ENCODE measurements at places on chromosomes 2 and 18.
A peak's percentile ranks its signal among the peaks of the same experiment; 100 is the strongest.

DNA sequence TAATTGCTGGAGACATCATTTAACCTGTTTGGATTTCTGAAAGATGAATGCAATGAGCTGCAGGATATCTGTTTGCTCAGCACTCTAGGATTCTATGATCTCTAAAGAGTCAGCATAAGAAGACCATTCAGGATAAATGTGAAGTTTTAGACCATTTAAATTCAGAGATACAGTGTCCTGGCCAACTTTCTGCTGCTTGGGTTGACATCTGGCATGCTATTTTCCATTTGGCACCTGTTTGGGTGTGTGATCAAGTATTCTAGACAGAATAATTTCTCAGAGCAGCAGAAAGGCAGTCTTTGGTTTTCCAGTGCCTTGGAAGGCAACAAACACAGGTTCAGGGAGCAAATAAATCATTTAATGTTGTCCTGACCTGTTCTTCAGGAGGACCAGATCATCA, 144.8 kb upstream of the NDUFV2 start:
- DNase-seq, result no peak

GRCh38 chr2:119231975-119232665, 8.5 kb downstream of the STEAP3 start:
- DNase-seq, result peak; percentile 72

DNA sequence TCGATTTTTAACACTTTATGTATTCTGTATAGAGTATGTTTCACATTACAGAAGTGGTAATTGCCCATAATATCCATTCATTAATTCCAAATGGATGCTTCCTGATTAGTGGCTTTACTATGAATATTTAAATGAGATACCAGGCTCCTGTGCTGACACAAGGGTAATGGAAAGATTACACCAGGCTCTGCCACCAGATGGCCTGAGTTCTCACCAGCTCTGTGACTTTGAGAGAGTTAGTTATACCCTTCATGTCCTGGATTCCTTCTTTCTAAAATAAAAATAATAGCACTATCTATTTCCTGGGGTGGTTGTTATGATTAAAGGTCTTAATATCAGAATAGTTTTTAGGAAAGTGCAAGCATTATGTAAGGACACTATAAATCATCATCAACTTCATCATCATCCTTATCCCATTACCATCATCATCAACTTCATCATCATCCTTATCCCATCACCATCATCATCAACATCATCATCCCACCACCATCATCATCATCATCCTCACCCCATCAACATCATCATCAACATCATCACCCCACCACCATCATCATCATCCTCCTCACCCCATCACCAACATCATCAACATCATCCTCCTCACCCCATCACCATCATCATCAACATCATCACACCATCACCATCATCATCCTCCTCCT, 151.8 kb downstream of the DNER start:
- no peak for DNase-seq

- DNase-seq, result no peak
Observed at GRCh38 chr18:8435376-8435775, 173.9 kb upstream of the RAB12 start.

DNA sequence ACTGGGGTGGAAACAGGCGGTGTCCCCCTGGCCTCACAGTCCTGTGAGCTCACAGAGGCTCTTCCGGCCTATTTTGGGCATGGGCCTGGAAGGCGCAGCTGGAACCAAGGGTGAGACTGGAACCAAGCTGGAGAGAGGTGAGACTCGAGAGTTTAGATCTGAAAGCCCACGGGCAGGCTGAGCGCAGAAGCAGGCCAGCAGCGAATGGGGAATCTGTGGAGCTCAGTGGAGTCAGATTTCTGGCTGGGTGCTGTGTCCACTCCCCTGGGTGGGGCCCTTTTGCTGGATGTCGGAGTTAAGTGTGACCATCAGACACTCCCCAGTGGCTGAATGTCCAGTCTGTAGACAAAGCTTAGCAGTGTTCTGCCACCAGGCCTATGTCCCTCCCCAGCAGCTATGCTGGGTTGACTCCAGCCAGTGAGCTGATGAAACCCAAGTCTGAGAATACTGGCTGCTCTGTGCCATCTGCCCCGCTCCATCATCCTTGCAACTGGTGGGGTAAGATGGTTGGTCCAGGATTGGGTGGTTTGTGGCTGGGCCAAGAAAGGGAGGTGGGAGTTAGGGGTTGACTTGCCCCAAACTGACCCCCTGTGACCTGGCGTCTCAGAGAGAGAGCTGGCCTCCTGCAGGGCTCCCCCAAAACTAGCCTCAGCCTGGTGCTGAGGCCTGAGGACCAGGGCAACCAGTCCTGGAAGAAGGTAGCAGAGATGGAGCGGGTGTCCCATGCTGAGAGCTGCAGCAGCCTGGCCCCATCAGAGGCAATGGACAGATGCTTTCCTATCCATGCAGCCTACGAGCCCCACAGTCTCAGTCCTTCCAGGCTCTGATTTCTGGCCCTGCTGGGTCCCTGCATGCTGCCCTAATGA, 34.4 kb downstream of the CYP26B1 start:
- no peak for DNase-seq

- no peak for DNase-seq
Observed at GRCh38 chr2:224925061-224925809, 117.0 kb downstream of the DOCK10 start.

DNA sequence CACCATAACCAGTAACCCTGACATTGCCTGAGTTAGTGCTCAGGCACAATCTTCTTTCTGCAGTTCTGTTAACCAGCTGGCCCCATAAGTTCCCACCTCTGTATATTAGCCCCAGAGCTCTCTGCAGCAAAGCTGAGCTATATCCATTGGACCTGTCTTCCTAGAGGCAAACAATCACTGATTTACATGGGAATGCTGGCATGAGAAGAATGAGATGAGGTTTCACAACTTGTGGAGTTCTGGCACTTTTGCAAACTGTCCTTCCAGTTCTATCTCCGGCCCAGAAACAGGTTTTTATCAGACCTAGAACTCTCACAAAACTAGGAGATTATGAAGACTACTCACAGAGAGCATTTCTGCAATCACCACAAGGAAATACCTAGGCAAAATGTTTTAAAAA, 7.9 kb upstream of the CCBE1 start:
- no peak for DNase-seq

GRCh38 chr2:213766465-213766901, 482.2 kb downstream of the SPAG16 start:
- peak; percentile 5 for DNase-seq

DNA sequence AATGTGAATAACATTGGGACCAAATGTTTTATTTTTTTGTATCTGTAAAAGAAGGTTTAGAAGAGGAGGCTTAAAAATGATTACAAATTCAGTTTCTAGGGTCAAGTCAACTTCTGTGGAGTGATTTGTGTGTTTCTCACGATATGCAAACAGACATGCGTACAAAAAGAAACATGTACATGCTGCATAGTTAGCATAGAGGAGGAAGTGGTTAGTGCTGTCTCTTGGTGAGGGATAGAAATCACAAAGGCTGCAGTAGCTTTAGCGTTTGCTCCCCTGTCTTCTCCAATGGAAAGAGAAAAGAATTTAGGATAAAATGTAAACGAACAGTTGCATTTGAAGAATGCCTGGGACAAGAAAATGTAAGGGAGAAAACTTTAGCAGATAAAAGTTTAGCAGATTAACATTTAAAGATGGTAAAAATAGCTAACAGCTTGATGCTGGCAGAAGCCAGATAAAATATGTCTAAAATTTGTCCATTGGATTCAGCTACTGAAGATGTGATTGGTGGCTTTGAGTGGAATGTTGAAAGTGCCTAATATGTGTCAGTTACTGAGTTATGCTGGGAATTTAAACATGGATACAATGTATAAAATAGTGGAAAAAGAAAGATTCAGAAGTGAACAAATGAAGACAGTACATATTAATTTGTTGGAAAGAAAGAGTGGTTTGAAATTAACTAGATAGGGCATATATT, 44.9 kb downstream of the MALT1 start:
- peak; percentile 34 for DNase-seq

DNA sequence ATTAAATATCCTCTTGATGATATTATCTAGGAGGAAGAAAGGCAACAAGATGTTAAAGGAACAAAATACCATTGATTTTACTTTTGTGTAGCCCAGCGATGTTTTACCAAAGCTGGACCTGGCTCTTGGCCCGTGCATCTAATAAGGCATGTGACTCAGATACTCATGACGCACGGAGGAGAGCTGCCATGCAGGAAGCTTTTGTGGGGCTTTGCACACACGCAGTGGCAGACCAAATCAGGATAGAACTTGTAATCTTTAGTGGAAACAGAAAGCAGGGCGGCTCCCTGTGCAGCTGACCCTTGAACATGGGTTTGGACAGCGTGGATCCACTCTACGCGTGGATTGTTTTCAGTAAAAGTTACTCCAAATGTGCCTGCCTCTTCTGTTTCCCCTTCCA, 190.0 kb downstream of the NAPG start:
- peak; percentile 59 for DNase-seq

GRCh38 chr2:1638281-1638860, 105.9 kb downstream of the PXDN start:
- peak; percentile 59 for DNase-seq

DNA sequence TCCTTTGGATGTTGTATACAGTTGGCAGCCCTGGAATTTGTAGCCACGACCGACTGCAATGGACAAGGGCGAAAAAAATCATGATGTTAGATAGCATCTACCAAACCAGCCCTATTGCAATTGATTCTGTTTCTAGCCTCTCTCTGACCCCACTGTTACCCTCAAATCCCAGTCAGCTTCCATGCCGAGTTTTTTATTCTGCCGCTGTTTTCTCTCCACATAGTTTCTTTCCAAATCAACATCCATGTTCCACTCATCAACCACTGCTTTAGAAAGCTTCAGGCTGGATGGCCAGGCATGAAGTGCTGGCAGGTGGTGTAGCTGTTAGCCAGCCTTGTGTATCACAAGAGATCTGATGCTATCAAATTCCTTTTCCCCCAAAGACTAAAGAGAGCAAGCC, 272.8 kb downstream of the FIGN start:
- no peak for DNase-seq

DNA sequence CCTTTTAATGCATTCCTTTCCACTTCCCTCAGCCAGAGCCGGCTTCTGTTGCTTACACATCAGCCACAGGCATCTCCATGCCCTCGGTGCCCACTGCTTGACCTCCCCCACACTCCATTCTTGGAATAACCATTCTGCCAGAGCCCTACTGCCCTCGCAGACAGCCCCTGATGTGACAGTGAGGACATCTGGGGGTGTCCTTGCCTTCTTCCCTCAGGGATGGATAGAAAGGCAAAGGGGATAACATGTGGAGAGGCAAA, 6.4 kb upstream of the NPPC start:
- no peak for DNase-seq

- no peak for DNase-seq
Observed at GRCh38 chr18:8368512-8369217, 240.6 kb upstream of the RAB12 start.

- DNase-seq, result no peak
Observed at GRCh38 chr2:164694275-164694695, 73.0 kb upstream of the GRB14 start.

DNA sequence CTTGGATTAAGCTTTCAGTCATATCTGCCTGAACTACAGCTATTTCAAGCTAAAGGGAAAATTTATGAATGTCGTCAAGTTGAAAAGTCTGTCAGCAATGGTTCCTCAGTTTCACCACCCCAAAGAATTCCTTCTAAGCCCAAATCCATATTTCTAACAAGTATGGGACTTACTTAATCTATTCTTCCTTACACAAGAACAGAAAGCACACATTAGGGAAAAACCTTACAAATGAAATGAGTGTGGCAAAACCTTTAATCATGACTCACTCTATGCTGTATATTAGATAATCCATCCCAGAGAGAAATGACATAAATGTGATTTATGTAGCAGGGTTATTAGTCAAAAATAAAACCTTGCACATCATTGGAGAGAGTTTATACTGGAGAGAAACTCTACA, 78.9 kb downstream of the RAB31 start:
- peak; percentile 37 for DNase-seq

DNA sequence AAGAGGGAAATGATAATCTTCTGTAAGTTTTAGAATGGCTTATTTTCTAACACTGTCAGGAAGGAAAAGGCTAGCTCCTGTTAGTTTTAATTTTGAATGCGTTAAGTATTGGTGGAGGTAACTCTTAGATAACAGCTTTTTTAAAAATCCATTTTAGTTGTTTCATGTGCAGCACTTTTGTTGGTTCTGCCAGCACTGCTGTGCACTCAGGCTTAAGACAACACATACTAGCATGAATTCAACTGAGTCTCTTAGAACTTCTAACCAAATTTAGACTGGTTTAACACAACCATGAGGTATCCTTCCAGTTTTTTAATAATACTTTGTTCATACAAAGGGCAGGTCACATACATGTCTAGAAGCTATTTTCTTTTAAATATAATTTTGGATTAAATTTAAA, 42.4 kb downstream of the ACVR1 start:
- no peak for DNase-seq

DNA sequence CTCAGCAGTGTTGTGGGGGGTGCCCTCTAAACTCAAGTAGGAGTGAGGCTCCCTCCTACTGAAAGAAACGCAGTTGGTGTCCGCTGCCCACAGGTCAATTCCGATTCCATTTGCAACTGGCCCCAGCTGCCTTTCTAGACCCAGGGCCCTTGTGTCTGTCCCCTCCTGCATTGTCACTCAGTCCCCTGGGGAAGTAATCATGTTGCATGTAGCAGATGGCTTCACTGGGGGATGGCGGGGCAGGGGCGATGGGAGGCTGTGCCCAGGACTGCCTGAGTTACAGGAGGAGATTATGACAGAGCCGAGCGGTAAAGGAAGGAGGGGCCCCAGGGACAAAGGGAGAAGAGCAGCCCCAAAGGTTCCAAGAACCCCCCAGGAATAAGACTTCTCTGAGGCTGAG, 62.5 kb upstream of the SH3RF3 start:
- no peak for DNase-seq

GRCh38 chr2:230541934-230542380, 126.0 kb downstream of the SP100 start:
- DNase-seq, result peak; percentile 75

DNA sequence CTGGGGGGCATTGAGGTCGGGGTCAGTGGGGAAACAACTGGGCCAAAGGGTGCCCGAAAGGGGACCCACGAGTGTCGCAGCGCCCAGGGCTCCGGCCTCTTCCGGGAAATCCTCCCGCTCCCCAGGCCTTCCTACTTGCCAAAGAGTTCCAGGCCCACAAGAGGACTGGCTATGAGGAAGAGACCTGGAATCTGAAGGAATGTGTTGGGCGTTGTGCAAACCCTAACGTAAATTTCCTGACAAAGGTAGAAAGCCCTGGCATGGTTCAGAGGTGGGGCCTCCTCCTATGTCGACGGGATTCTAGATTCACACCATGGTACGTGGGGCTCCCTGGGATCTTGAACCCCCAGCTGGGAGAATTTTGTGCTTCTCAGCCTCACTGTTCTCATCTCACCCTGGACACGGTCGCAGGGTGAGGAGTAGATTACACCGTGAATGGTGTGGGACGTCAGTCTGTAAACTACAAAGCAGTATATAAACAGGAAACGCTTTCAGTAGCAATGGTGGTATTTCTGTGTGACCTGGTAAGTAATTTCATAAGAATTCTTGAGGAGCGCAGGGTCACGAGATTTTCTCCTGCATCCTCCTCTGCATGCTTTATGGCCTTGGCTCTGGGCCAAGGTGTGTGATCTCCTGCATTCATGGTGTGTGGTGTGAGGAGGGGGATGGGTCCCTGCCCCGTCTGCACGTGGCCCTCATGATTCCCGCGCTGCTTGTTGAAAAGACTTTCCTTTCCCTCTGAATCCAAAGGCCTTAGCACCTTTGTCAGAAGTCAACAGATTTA, 868 bp downstream of the HSBP1L1 start:
- peak; percentile 91 for DNase-seq

Data from iris pigment epithelial cell (primary cell).